Caudate nucleus (tissue), 63 donors: ENCODE measurements at places on chromosomes 13 and 19.

DNA sequence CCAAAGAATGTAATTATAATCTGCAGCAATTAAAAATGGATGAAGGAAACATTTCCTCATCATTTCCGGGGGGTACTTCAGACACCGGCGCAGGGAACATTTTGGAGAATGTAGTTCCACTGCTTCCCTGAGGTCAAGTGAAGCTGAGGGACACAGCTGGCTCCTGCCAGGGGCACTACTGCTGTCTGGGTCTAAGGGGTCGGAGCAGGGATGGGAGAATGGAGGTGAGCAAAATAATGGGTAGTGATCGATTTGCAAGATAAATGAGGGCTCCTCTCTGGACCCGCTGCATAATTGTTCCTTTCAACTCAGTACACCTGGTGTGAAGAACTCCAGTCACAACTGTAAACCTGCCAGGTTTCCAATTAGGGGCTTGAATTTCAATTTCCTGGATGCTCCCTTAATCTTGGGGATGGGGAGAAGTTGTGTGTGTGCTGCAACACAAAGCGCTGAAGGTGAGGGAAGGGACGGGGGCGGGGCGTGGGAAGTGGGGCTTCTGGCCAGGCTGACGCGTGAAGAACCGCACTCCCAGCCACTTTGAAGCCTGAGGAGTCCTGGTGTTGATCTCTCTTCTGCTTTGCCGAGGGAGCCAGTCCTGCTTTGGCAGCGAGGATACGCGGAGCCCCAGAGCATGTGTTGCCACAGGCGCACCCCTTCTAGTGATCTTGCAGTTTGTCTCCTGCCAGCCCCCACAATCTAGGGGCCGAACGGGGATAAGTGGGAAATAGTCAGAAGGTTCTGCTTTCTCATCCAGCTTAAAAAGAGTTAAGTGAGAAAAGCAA is 57.9 kb upstream of the PCDH8 start:
- no peak for DNase-seq

DNA sequence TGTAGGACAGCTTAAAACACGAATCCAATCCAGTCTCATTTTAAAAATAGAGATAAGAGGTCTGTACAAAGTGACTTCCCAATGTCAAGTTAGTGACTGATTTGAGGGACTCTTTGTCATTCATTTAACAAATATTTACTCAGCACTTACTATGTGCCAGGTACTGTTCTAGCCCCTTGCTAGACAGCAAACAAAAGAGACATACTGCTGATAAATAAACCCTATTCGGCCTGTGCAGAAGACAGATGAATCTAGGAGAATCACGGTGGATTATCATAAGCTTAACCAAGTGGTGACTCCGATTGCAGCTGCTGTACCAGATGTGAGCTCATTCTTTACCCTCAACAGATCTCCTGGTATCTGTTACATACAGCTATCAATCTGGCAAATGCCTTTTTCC is 6.4 kb upstream of the ELF1 start:
- DNase-seq: no peak

DNA sequence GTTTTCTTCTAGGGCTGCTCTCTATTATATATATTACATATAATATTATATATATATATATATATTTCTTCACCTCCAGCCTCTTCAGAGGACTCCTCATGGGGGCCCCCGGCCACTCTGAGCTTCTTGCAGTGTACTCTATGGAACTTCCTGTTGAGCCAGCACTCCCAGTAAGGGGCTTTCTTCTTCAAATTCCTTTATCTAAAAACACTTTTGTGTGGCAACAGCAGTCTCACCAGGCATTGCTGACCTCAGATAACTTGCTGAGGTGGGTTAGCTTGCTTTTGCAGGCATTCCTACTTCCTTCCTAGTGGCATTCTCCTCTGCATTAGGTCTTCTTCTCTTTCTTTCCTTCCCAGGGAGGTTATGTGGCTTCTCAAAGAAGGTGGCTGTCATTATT is 381.5 kb downstream of the MYO16 start:
- no peak for DNase-seq

- DNase-seq: peak; percentile 25
These were observed 48.1 kb downstream of the ZNF93 start for GRCh38 chr19:19948800-19949199.

GRCh38 chr13:60379837-60380565 is 17.0 kb upstream of the TDRD3 start:
- DNase-seq: no peak

- DNase-seq: no peak
These were observed 179.6 kb upstream of the MIR17HG start for GRCh38 chr13:91167706-91168385.

DNA sequence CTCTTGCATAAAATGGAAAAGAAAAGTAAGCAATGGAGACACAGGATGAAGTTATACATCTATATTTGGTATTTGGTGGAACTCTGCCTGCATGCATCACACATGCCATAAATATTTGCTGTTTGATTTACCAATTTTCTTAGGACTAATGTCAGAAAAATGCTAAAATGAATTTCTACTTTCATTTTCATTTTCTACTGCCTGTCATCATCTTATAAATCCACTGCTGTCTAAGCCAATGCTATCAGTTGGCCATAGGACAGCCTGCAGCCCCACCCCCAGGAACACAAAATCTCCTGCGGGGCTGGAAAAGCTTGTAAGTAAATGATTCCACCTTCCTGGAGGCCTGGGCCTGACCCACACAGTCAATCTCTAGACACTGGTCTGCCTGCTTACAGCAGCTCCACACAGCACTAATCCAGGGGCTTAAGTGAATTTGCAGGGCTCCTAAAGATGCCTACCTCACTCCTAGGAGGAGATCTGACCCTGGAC is 122.0 kb downstream of the ENOX1 start:
- no peak for DNase-seq

- no peak for DNase-seq
These were observed 695.3 kb downstream of the DACH1 start for GRCh38 chr13:71171740-71172139.

- no peak for DNase-seq
These were observed 50.7 kb upstream of the SERP2 start for GRCh38 chr13:44322928-44323327.

- no peak for DNase-seq
These were observed 184.1 kb downstream of the PCDH17 start for GRCh38 chr13:57815600-57815999.

DNA sequence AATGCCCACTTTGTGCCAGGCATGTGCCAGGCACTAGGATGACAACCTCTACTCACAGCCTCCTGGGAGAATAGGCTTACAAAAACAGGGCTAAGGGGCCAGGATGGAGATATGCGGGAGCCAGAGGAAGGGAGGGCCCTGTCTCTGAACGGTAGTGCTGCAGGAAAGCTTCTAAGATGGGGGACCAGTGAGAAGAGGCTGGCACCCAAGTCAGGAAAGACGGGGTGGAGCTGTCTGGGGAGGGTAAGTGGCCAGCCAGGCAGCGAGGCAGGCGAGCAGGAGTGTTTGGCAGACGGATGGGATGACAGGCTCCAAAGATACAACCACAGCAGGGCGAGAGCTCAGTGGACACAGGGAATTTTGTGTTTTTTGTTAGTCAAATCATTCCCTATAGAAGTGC is 44.7 kb upstream of the GPI start:
- DNase-seq: no peak

DNA sequence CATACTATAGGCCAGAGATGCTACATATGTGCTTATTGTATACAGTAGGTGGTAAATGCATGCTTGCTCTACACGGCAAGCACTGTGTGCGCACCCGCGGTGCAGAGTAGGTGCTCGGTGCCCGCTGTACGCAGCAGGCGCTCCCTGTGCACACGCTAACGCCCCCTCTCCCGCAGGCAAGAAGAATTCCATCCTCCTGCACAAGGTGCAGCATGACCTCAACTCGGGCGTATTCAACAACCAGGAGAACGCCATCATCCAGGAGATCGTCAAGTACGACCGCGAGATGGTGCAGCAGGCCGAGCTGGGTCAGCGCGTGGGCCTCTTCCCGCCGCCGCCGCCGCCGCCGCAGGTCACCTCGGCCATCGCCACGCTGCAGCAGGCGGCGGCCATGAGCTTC is 17.7 kb downstream of the POLRMT start:
- peak; percentile 17 for DNase-seq

DNA sequence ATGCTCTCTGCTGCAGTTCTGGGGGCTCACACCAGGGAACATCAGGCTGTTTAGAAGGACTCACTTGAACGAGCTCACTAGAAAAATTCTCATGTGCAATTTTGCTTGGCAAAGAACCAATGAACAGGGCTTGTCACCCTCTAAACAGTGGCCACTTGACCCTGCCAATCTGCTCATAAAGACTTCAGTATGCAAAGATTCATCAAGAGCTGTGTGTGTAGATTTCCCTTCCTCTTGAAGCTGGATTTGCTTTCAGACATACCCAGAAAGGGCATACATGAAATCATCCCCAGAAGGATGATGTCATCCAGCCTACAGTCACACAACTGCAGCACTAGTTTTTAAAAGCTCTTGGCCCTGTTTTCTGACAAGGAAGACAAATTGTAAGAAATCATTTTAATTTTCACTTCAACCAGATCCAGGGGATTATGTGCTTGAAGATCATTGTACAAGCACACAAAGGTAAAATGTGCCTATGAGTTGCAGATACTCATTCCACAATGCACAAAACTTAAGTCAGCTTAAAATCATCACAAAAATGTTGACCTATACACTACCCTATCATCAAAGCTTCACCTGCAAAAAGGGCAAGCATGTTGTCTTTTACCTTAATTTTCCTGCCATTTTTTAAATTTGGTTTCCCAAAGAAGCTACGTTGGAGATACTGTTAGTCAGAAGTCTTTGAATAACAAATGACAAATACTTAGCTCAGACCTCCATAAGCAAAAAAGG is 5.2 kb upstream of the STK24 start:
- no peak for DNase-seq

DNA sequence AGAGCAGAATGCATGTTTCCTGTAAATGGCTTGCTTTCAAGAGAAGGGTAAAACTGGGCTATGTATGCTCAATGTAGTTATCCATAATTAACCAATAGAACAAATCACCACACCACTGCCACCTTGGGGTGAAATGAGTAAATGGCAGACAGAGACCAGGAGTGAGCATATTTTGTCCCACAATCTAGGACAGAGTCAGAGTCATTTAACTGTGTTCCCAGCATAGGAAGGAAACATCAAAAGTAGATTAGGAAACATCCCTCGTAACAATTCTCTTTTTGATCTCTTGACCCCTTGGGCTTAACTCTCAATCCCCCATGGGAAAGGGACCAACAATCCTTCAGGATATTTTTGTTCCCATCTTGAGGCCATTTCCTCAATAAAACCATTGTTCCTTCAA is 224.8 kb downstream of the NHLRC3 start:
- DNase-seq: no peak

DNA sequence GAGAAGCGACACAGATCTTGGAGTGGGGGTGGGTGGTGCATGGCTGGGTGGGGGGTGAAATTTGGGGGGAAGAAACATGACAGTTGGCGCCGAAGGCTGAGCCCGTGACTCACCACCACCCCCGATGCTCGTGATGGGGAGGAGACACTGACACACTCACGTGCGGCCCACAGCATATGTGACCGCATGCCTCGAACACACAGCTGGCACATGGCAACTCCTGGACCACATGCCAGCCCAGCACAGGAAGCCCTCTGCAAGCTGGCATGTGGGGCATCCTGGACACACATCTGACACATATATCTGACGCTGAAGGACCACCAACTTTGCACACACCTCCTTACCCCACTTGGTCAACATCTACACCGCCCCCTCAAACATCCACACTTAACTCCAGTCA is 1.2 kb upstream of the GRIK5 start:
- no peak for DNase-seq

DNA sequence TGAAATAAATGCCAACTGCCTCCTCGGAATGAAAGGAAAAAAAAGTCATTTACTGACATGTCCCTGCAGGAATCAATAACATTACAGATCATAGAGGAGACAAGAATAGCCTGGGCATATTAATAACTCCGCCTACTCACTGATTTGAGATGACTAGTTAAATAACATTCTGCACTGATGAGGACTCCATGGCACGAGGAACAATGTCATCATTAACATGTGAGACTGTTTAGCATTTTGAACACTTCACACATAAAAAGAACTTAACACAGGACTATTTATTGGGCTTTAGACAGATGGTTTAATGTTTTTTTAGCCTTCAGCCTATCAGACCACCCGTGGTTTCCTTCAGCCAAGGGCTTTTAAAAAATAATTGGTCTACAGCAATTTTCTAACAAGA is 170.1 kb downstream of the OLFM4 start:
- no peak for DNase-seq

- no peak for DNase-seq
These were observed 22.6 kb downstream of the SMIM24 start for GRCh38 chr19:3457528-3458228.

DNA sequence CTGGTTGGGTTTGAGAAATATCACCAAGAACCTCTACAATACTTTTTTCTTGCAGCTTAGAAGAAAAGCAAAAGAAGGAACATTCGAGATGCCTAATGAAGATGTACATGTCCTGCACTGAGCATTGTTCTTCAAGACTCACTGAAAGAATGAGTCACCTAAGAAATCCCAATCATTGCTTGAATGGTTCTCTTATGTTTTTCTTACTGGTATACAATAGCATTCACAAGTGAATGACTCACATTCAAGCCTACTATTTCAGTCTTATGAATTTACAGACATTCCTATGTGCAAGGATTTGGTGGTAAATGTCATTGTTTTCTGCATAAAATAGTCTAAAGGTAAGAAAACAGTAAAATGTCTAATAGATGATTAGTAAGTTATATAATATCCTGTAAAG is 594.6 kb downstream of the PCDH9 start:
- no peak for DNase-seq
